ENCODE measurements at places on chromosomes 11 and 22.

GRCh38 chr22:48556222-48556621 is 1271.5 kb downstream of the BRD1 start:
- ATAC-seq, result no peak

GRCh38 chr11:62539238-62539925 is 7.2 kb downstream of the AHNAK start:
- ATAC-seq, result peak; percentile 37

DNA sequence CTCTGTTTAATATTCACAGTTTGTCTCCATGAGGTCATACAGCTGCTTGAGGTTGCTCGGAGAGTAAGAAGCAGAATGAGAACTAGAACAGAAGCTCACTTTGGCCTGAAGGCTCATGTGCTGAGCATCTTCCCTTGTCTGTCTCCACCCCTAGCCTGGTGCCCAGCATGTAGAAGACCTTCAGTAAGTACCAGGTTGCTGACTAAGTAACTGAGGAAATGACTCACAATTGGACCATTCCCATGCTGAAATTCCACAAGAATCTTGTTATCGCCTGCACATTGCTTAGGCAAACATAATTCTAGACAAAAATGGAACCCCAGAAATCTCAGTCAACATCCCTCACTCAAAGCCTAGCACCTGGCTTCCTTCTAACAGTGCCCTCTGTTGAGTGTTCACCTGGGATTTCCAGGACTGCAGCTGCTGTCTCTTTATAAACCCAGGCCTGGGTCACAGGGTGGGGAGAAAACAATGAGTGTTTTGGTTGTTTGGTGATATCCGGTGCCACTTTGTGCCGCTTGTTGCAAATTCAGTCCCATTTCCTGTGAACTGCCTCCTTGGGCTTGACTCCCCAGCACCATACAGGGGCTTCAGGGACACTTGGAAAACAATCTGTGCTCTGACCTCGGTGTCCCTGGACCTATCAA is 406.8 kb downstream of the ETS1 start:
- ATAC-seq, result no peak

DNA sequence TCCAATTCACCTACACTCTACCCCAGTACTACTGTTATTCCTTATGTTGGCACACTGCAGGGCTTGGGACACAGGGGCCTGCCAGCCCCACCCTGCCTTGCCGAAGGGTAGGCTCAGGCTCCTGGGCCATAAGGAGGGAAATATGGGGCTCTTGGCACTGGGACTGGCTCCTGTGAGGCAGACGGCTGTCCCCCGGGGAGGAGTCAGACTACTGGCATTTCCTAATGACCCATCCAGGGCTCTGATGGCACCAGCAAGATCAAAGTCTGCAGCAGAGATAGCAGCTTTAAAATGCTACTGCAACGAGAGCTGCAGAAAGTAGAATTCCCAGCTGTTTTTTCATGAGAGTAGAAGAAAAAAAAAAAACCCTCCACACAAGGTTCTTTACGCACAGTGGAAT is 42.2 kb upstream of the CYP2D6 start:
- peak; percentile 39 for ATAC-seq

DNA sequence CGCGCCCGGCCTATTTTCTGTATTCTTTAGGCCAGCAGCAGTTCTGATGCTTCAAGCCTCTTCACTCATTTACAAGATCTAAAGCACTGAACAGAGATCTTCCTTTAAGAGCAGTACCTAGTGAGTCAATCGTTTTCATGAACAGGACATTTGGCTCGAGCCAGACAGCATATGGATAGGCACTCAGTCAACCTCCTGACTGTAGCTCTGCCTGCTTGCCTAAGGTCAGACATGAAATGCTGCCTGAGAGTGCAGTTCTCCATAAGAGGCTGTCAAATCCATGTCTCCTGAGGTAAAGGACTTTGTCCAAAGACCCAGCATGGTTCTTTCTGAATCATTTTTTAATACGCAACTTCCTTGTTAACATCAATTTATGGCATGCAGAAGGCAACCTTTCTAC is 941.2 kb downstream of the DLG2 start:
- ATAC-seq, result no peak

DNA sequence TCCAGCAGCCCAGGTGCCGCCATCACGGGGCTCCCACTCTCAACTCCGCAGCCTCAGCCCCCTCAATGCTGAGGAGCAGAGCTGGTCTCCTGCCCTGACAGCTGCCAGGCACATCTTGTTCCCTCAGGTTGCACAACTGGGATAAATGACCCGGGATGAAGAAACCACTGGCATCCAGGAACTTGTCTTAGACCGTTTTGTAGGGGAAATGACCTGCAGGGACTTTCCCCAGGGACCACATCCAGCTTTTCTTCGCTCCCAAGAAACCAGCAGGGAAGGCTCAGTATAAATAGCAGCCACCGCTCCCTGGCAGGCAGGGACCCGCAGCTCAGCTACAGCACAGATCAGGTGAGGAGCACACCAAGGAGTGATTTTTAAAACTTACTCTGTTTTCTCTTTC is at the start of gene SAA1:
Gene SAA1, plus strand, starts transcription at position 316 of the 400 bp plus-strand sequence. CDS start 624 bp downstream, outside the sequence.
- no peak for ATAC-seq

DNA sequence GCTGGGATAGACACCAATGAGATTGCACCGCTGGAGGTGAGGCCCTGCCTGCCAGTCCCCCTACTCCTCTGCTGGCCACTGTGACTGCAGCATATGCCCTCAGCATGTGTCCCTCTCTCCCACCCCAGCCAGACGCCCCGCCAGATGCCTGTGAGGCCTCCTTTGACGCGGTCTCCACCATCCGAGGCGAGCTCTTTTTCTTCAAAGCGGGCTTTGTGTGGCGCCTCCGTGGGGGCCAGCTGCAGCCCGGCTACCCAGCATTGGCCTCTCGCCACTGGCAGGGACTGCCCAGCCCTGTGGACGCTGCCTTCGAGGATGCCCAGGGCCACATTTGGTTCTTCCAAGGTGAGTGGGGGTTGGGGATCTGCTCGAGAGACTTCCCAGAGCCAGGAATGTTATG is 5.7 kb upstream of the SMARCB1 start:
- no peak for ATAC-seq

- no peak for ATAC-seq
These were observed 94.5 kb upstream of the BLID start for GRCh38 chr11:122210367-122210997.

- ATAC-seq, result peak; percentile 68
These were observed 848.2 kb downstream of the BRD1 start for GRCh38 chr22:48979482-48979881.

DNA sequence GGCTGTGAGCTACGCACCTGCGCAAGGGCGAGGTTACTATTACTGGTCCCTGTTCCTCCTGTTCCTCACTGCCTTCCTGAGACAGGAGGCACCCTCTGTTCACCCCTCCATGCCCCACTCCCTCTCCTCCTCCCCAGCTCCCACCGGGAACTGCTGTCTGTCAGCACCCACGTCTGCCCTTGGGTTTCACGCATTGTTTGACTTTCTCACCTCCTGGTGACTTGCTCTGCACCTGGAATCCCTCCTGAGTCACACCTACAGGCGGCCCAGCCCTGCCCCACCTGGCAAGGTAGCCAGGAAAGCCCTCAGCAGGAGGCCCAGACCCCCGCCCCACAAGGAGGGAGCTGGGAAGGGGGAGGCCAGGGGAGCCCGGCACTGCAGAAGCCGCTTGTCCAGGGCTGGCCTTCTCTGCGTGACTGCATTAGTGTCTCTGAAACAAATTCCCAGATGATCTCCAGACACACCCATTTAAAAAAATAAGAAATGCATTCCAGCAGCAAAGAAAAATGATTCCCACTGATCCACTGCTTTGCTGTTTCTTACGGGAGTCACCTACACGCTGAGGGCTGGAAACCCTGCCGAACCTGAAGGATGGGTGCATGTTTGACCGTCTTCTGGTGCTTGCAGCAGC is 86.4 kb downstream of the CELSR1 start:
- peak; percentile 51 for ATAC-seq

GRCh38 chr11:124807660-124808270 is 7.6 kb upstream of the MSANTD2 start:
- no peak for ATAC-seq

DNA sequence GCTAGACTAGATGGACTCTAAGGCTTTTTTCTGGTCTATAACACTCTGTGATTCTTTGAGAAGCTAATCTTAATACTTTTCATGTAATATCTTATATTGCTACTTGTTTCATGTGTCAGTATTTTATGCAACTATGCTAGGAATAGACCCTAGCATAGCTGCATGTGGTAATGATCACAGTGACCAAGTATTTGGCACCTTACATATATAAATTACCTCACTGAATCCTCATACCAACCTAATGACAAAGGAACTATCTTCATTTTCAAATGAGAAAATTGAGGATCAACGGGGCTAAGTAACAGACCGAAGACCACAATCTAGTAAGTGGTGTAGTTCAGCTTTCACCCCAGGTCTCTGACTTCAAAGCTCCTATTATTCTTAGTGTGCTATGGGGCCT is 327.3 kb upstream of the PITPNB start:
- no peak for ATAC-seq

- no peak for ATAC-seq
These were observed 163.4 kb upstream of the SYN3 start for GRCh38 chr22:33221568-33221967.

DNA sequence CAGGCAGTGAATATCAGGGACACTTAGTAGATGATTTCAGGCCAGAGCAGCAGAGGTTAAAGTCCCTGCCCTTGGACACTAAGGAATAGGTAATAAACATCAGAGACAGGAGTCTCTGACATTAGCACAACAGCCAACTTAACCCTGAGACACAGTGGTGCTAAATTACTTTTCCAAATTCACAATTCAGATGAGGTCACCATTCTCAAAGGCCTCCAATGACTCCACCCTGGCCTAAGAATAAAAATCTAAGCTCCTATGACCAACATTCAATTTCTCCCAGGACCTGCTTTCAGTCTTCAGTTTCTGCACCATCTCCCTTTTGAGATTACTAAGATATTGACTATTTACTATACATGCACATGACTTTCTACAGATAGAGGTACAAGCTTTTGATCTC is 42.0 kb downstream of the BLID start:
- no peak for ATAC-seq

- ATAC-seq, result no peak
These were observed 91.0 kb upstream of the ARHGAP32 start for GRCh38 chr11:129283141-129283540.

DNA sequence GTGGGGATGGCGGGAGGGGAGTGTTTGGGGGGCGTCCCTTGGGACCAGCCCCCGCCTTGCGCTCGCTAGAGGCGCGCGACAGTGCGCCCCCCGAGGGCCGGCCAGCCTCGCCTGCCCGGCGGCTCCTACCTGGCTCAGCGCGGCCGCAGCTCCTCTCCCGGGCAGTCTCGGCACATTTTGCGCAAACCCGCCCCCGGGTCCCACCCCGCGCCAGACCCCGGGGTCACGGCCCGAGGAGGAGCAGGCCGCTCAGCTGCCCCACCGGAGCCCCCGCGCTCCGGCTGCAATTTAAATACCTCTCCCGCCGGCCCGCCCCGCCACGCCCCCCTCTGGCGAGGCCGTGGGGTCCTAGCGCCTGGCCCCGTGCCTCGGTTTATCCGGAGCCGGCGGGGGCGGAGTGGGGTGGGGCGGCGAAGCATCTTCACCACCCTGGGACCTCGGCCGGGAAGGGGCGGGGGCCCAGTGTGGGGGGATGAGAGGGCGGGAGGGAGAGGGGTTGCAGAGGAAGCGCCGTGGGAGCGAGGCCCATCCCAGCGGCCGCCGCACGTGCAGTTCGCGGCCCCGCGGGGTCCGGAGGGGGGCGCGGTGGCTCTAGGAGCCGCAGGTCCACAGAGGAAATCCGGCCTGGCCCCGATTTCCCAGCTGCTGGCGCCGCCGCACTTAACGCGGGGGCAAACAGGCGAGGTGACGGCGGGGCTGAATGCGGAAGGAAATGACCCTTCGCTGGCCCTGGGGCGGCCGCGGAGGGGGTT is at the start of gene LRRC32:
Gene LRRC32, minus strand, starts transcription at position 263 of the 752 bp plus-strand sequence. CDS start 4,793 bp downstream, outside the sequence.
- ATAC-seq, result peak; percentile 76

- ATAC-seq, result no peak
These were observed 73.1 kb downstream of the ELP4 start for GRCh38 chr11:31582697-31583096.

DNA sequence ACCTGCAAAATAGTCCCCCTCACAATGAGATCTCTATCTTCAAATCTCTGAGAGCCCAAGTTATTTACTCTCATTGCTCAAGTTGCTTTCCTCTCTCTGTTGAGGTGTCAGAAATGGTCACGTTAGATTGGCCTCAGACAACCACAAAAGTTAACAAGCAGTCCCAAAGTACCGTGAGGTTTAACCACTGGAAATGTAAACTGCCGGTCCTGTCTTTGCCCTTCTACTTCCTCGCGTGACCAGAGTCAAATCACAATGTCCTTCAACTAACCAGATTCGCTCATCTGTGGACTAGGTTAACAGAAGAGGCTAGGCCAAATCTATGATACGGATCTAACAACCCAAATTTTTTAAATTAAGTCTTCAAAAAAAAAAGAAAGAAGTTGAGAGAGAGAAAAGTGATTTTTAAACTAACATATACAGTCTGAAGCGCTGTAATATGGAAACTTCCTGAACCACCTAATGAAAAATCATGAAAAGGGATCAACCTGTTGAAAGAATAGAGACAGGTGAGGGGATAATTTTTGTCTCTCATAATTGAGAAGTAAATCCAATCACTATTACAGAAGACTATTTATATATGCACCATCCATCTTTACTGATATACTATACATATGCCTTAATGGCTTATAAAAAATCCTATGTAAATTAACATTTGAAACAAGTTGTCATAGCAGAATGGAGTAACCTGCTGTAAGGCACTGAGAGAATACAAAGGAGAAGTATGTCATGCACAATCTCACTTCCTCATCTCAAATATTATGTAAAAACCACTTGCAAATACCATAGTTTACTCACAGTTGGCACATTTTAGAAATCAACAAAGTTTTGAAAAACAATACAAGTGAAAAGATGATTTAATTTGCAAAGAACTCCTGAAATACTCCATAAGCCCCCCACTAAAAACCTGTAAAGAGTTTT is 3.3 kb upstream of the JAML start:
- ATAC-seq, result no peak

DNA sequence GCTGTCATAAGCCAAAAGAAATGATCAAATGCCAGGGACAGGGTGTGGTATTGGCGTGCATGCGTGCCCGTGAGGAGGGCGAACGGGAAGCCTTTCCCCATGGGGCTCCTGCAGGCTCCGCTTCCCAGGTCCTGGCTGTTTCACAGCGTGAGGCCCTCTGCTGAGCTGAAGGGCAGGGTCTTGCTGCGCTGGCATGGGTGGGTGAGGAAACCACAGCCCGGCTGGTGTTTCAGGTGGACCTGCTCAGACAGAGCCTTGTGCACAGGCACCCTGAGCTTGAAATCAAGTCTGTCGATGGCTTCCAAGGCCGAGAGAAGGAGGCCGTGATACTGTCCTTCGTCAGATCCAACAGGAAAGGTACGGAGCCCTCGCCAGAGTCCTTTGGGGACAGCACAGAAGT is 31.4 kb downstream of the IGHMBP2 start:
- no peak for ATAC-seq

DNA sequence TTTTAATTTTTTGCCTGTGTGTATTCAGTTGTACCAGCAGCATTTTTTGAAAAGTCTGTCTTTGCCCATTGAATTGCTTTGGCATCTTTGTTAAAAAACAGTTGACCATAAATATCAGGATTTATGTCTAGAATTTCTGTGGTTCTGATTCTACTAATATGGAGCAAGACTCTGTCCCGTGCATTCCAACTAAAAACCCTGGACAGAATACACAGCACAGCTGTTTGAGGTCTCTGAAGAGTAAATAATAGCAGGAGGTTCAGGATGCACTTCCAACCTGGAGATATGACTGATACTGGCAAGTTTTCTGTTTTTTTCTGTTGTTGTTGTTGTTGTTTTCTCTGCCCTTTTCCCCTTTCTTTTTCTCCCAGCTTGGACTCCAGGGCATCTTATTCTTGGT is 141.9 kb downstream of the TMEM135 start:
- ATAC-seq, result no peak

- no peak for ATAC-seq
These were observed 111.5 kb upstream of the IGLL5 start for GRCh38 chr22:22776121-22776520.

- ATAC-seq, result peak; percentile 99
These were observed 113.6 kb downstream of the MICAL3 start for GRCh38 chr22:17910561-17911311.
